Kidney (tissue), 22 donors: ENCODE measurements at places on chromosomes 6 and 20. TPM values are rescaled to one million over a fixed set of nuclear protein-coding genes. Genes with fewer than 3 reads are reported as not detected.

DNA sequence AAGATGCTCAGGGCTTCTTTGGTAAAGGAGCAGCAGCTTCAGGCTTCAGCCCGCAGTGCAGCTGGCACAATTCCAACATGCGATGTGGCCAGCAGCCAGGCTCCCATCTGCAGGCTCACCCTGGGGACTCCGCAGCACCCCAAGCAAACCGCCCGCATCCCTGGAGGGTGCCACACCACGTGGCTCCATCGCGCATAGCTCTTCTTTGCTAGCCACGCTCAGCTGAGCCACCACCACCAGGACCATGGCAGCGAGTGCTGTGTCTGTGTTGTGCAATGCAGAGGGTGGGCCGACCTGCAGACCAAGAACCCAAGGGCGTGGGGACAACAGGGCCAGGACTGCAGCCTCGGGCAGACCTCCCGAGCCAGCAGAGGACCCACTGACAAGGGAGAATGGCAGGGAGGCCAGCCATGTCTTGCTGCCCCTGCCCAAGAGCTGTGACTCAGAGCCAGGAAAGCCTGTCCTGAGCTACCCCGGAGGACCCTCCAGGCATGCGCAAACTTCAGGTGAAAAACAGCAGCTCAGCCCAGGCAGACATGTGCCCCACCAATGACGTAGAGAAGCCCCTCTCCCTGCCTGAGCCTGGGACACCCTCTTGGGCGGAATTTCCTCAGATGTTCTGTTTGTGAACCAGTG, 87.8 kb downstream of the GINS1 start:
- H3K27ac ChIP-seq = no peak overlapping the region
- no peaks in the 10 kb centered on the region for H3K4me1 ChIP-seq
- no peaks in the 10 kb centered on the region for H3K27me3 ChIP-seq
- no peak overlapping the region for H3K4me3 ChIP-seq
- H3K36me3 ChIP-seq = no peaks in the 10 kb centered on the region

DNA sequence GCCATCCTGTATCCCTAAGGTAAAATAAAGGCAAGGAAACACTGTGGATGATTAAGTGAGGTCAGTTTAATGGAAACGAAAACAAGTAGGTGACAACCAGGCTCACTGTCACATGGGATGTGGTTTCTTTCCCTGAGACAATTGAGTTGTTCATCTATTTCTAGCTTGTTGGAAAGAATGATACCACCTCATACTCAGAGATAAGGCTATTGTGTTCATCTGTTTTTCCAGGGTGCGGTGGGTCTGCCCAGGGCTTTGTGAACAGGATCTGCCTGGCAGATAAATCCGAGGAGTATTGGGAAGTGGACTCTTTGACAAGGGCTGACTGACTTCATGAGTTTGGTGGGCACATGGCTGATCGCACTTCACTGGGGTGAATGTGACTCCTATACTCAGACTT, 80.8 kb upstream of the TIAM2 start:
- no peak overlapping the region for H3K27ac ChIP-seq
- DNase-seq = no peak
- no peaks in the 10 kb centered on the region for H3K4me1 ChIP-seq
- H3K4me3 ChIP-seq = no peak overlapping the region
- no peaks in the 10 kb centered on the region for H3K36me3 ChIP-seq

DNA sequence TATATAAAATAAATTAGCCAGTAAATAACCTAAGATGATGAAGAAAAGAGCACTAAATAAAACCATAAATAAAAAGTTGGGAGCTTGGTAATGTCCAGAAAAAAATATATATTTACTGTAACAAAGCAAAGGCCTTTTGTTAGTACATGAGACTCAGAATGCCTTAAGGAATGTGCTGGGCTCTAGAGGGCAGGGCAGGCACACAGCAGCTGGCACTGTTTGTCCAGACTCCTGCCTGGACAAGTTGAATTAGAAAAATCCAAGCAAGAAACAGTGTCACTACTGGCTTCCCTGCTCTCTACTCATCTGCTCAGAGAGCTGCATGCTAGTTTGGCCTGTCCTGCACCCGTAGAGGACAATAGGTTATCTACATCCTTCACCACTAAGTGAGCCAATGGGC, 8.8 kb downstream of the DEFB129 start:
- no peaks in the 10 kb centered on the region for H3K4me1 ChIP-seq
- H3K27me3 ChIP-seq = no peaks in the 10 kb centered on the region

GRCh38 chr6:135267085-135267484, 86.0 kb downstream of the MYB start:
- H3K4me3 ChIP-seq = no peak overlapping the region
- H3K27me3 ChIP-seq = no peaks in the 10 kb centered on the region
- H3K36me3 ChIP-seq = no peaks in the 10 kb centered on the region
- H3K4me1 ChIP-seq = peaks cover 3% of the 10 kb centered on the region
- no peak for DNase-seq
- no peak overlapping the region for H3K27ac ChIP-seq

MRAP2 gene
- total RNA-seq = 5.0 TPM
